ENCODE measurements at places on chromosomes 7 and 10.
A peak's percentile ranks its signal among the peaks of the same experiment; 100 is the strongest.

DNA sequence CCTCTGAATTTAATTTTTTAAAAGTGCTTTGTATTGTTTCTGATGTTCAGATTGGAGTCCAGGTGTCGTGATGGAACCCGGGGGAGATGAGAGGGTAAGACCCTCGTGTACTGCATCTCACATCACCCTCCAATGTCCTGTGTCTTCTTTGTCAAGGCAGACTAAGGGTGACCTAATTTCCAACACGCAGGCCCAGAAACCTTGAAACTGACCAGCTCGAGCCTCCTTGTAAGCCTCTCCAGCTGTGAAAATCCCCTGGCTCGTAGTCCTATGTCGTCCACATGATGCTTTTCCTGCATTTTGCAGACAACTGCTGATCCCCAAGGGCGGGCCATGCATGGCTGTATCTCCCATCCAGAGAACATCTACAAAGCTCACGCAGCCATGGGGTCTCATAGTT lies 220.2 kb downstream of the ARHGAP12 start:
- DNase-seq: no peak

GRCh38 chr7:94957061-94957460 lies 49.7 kb downstream of the PPP1R9A start:
- DNase-seq: no peak

GRCh38 chr10:17062493-17062892 lies 67.1 kb downstream of the CUBN start:
- peak; percentile 94 for DNase-seq

GRCh38 chr10:127027786-127028185 lies 122.6 kb downstream of the DOCK1 start:
- DNase-seq: no peak

GRCh38 chr7:157495594-157495993 lies 158.8 kb downstream of the DNAJB6 start:
- DNase-seq: no peak

GRCh38 chr10:124305131-124305530 lies 113.6 kb downstream of the OAT start:
- DNase-seq: no peak

DNA sequence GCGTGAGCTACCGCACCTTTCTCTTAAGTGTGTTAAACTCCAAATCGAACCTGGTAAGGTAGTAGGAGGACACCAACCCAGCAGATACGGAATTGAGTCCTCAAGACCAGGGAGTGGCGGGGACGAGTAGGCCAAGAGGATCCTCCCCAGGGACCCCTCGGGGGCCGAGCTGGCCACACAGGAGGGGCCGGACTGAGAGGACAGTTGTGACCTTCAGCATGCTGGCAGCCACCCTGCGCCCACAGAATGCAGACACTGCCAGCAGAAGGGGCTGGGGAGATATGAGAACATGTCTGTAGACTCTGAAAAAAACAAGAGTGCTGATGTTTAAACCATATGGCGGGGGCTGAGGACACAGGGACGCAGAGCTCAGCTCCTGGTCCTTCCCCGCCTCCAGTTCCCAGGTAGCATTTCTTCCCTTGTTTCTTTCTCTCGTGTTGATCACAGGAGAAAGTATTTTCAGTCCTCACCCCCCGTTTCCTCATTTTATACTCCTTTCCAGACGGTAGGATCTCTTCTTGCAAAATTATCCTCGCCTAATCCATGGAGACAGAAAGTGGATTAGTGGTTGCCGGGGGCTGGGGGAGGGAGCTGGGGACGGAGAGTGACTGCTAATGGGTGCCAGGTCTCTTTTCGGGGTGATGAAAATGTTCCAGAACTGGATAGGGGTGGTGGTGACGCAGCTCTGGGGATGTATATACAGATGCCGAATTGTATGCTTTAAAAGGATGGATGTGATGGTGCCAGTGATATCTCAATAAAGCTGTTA lies 11.5 kb upstream of the UNCX start:
- no peak for DNase-seq

- no peak for DNase-seq
These were observed 16.4 kb downstream of the HOXA1 start for GRCh38 chr7:27079234-27079975.

DNA sequence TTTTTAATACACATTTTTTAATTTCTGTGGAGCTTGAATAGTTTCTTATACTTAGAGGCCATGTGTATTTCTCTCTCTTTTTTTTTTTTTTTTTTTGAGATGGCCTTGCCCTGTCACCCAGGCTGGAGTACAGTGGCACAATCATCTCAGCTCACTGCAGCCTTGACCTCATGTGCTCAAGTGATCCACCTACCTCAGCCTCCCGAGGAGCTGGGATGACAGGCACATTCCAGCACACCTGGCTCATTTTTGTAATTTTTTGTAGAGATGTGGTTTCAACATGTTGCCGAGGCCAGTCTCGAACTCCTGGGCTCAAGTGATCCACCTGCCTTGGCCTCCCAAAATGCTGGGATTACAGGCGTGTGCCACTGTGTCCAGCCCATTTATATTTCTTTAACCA lies 64.3 kb downstream of the CDK13 start:
- no peak for DNase-seq

DNA sequence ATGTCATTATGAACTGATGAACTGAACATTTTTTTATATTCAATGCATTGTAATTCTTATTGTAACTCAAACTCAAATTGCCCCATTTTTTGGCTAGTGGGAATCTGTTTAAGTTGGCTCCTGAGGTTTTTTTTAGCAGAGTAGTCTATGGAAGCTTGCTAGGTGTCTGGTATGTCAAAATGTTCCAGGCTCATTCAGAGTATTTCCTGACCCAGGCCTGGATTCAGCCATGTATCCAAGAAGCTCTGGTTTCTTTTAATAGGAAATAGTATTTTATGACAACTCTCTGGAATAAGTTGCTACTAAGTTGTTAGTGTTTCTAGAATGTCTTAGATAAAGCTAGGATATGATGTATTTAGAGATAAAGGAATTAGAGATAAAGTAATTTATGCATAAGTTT lies 288.0 kb downstream of the ARL4A start:
- DNase-seq: no peak
